ENCODE measurements at places on chromosomes 4 and X.

GRCh38 chr4:147940171-147940570 lies 208.3 kb downstream of the ARHGAP10 start:
- DNase-seq = no peak

DNA sequence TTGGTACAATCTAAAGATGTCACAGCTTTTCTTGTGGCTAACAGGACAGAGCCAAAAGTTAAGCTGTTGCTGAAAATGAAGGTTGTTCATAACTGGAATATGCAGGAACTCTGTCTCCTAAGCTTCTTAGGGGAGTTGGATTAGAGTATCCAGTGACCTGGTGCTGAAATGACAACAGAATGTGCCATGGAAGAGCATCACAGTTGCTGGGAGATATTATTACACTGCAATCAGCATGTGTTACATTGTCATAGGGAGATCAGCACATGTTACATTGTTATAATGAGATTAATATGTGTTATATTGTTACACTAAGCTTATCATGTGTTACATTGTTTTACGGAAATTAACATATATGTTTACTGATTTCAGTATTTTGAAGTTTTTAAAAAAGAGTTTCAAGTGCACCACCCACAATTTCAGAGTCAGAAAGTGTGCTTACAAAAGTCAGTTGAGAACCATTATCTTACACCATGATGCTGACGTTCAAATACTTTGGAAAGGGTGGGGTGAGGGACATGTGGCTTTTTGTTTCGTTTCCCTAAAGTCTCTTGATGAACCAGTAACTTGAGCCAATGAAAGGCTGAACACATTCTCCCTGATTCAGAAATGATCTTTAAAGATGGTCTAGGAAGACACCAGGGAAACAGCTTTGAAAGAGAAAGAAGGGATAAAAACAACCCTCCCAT lies 113.4 kb downstream of the DRD5 start:
- no peak for DNase-seq

DNA sequence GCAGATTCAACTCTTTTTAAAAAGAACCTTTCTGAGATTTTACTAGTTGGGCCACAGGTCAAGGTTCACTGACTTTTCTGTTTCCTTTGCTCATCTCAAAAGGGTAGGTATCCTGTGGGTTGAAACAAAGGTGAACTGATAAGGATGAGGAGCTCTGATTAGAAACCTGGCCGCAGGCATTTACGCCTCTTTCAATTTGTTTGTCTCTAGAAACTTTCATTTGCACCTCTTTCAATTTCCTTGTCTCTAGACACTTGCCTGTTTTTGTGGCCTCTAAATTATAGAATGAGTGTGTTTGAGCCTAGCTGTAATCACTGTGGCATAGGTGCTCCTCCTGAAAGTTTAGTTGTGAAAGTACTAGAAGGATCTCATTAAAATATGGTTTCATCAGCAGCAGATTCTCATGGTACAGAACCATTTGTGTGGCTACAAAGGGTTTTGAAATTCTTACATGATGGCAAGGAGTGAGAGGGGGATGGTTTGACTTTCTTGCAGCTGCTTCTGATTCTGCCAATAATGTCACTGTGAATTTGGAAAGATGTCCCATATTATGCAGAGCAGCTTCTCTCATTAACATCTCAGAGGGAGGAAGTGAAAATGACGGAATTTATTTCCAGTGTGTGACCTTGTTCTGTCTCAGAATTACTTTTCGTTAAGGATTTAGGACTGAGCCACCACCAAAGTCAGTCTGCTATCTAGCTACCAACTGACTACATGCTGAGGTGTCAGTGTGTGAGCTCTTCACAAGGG lies 142.2 kb downstream of the SH2D1A start:
- no peak for DNase-seq

- DNase-seq = no peak
These were observed 231.4 kb upstream of the GPC4 start for GRCh38 chrX:133646719-133647116.

GRCh38 chr4:99821918-99822503 lies 5.4 kb downstream of the DAPP1 start:
- no peak for DNase-seq

DNA sequence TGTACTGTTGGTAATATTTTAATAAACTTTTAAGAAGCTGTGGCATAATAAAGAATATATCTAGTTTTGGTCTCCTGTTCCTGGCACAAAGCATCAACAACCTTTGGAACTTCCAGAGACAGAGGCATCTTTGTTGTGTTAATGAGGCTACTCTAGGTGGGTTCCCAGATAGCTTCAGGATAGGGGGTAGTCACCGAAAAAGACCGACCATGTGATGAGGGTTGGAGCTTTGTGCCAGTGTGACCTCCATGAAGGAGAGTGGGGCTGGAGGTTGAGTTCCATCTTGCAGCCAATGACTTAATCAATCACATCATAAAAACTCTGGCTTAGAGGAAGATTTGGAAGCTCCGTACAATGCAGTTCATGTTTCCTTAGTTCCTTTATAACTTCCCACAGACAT lies 9.9 kb downstream of the PPAT start:
- no peak for DNase-seq

GRCh38 chr4:121720109-121720508 lies 23.3 kb upstream of the ANXA5 start:
- no peak for DNase-seq

DNA sequence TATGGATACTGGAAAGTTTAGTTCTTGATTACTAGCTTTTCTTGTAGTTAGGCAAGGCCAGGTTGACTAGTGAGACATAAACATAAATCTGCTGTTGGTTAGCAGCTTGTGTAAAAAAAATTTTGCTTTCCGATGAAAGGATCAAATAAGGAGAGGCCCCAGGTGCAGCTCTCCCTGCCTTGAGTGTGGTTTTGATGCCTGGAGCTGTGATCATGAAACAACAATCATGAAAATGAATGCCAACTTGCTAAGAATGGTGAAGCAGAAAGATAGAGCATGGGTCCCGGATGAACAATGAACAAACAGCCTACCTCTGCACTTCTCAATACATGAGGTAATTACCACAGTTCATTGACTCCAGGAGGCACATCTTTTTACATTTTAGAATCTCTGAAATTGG lies 14.4 kb upstream of the SYP start:
- no peak for DNase-seq

DNA sequence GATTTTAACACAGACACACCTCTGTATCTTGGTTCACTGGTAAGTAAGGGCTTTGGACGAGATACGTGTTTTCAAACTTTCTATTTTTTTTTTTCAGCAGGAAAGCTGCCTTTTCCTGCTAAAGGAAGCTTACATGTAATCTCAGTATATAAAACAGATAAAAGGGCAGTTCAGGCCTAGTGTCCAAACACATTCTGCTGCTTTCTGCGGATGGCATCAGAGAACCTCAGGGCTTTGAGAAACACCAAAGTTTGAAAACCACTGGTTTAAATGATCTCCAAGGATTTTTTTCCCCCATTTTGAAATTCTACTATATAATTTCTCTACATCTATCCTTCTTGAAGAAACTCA lies 76.0 kb downstream of the ZAR1 start:
- no peak for DNase-seq

DNA sequence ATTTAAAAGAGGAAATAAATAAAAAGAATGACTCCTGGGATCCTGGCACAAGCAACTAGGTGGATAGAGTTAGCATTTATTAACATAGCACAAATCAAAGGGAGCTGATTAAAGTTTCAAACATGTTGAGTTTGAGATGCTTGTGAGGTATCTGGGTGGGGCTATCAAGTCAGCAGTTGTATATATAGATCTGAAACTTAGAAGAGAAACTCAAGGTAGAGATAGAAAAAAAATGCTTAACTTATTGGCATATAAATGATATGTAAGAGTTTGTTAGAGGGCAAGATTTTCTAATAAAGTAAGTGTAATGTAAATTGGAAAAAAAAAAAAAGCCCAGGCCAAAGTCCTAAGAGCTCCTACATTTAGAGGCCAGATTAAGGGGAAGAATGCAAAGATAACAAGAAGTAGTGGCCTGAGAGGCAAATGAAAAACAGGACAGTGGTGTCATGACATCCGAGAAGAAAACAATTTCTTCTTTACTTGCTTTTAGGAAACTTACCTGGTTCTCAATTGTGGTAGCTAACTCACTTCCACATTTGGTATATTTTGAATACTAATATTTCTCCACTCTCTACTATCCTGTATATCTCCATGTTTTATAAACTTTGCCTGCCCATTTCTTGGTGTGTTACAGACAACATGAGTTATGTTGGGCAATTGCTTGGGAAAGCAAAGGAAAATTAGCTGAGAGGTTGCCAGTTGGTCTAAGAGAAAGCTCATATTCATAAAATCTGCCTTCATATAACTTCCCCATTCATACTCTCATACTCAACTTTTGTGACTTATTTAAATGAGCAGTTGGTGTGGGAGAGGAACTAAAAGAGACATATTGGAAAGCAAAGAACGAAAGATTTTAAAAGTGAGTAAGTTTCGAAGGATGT lies 169.2 kb downstream of the PARM1 start:
- no peak for DNase-seq
